ENCODE measurements at places on chromosomes 11 and 22.

DNA sequence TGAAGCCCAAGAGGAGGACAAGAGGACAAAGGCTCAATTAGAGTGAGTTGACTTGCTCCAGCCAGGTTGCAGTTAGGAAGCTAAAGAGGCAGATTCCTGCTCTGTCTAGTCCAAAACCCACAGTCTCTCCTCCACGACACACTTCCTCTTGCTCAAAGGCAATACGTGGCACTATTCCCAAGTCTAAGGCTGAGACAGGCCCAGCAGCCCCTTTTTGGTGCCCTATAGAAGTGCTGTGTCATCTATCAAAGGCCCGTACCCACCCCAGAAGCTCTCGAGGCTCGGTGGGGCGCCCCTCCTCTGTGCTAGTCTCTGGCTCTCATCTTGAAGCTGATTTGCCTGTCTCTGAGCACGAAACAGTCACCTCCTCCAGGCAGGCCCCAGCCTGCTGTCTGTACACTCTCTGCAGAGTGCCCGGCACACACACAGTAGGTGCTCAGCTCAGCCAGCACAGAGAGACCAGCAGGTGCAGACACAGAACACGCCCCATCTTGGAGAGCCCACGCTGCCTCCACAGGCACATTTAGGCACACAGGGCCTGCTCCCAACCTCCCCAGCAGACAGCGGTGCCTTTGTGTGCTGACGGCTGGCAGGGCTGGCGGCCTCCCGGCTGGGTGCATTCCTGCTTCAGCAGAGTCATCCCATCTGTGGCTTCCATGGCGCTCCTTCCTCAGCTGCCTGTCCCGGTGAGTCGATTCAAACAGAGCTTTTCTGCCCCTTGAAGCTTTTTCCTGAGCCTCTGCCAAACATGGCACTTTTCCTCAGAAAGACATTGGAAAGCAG lies 52.8 kb downstream of the MYH9 start:
- no peak for DNase-seq

DNA sequence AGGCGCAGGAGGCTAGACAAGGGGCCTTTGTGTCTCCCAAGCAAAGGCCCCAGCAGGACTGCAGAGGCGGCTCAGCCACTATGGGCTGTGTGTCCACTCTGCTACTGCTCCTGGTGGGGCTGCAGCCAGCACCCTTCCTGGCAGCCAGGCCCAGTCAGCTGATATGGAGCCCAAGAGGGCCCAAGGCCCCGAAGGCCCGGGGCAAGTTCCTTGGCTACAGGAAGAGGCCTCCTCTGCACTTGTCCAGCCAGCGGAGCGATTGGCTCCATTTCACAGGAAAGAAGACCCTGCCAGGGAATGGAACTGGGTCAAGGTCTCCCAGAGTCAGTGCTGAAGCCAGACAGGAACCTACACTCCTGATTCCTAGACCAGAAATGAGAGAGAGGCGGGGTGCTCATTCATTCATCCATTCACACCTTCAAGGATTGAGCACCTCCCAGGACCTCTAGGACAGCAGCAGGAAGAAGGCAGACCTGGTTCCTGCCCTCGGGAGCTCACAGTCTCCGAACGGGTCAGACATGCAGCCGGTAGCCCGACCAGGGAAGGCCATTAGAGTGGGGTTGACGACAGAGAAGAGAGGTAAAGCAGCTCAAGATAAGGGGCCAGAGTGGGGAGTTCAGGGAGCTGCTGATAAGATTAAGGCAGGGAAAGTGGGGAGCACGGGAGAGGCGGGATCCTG lies 811 bp upstream of the P2RY2 start:
- DNase-seq, result no peak

DNA sequence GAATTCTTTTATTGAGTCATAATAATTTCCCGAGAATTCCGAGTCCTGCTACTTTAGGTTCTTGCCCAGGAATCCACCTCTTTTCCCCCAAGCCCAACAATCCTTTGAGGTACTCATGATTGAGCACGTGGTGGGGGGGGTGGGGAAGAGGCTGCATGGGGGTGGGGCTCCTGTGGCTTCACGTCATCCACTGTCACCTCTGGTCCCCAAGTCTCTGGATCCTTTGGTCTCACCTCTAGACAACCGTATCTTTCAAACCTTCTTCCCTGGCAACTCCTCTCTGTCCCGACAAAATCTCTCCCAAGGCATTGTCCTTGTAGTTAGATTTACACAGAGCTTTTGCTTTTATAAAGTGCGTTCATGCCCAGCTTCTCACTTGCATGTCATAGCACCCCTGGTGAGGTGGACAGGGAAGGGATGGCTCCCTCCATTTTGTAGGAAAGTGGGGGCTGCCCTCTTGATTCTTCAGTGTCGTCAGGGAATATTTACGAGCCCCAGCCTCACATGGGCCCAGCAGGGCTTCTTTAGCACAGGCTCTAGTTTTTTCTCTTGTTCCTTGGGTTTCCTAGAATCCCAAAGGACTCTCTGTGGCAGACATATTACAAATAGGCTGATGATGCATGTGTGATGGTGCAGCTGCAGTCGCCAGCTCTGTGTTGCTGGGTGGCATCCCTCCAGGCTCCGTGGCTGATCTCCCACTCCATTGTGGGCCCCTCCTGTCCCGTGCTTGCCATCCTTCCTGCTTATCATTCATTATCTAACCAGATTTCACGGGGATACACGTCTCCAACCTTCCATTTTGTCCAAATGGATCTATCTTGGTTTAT lies 8.4 kb downstream of the UCP3 start:
- no peak for DNase-seq

DNA sequence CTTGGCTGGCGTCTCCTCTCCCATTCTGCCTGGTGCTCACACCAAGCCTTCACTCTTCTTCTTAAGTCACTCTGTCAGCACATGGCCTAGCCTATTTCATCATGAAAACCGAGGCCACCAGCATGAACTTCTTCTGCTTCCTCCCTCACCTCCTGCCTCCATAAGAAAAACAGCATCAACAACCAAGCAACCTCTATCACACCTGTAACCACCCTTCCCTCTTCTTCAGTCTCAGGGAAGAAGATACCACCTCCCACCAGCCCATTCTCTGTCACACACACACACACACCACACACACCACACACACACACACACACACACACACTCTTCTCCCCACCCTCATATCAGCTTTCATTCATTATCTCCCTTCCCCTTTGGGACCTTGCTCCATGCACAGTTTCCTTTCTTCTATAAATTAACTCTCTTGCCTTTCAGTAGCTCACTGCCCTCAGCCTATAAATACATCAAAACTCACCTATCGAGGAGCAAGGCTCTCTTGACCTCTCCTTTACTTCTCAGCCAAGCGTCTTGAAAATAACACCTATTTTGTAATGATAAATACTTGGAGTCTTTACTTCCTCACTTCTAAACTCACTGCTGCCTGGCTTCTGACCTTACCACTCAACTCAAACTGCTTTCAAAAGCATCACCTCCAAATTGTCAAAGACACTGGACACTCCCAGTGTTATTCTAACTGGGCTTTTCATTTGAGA lies 36.6 kb downstream of the SC5D start:
- DNase-seq, result no peak

DNA sequence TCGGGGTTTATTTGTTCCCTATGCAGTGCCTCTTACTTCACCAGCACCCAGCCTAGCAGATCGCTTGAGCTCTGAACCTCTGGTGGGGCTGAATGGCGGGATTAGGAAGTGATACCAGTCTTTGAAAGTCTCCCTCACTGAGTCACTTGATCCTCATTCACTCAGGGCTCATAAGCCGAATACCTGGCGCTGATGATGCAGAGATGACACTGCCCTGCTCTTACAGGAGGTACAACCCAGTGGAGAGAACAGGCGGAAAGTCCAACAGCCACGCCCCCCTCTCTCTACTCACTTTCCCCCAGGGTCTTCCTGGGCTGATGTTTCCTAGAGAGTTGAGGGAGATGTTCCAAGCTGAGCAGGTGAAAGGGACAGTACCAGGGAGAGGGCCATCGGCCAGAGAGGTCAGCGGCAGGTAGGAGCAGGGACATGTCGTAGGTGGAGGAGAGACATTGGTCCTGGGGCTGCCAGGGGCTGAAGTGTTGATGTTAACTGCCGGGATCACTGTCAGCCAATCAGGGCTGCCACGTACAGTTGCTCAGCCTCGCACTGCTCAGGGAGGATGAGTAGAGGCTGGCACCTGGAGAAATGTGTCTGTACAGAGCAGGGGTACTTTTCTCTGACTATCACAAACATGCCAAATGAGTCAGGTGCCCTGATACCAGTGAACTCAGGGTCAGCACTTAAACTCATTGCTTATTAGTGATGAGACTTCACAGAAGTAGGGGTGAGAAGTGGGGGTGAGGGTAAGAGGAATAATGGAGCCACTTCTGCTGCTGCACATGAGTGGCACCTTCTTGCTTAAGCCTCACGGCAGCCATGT lies 9.9 kb upstream of the APOBEC3A start:
- no peak for DNase-seq

GRCh38 chr11:61627850-61628661 lies 47.2 kb upstream of the SYT7 start:
- no peak for DNase-seq
